ENCODE measurements at places on chromosomes 1 and 21.

DNA sequence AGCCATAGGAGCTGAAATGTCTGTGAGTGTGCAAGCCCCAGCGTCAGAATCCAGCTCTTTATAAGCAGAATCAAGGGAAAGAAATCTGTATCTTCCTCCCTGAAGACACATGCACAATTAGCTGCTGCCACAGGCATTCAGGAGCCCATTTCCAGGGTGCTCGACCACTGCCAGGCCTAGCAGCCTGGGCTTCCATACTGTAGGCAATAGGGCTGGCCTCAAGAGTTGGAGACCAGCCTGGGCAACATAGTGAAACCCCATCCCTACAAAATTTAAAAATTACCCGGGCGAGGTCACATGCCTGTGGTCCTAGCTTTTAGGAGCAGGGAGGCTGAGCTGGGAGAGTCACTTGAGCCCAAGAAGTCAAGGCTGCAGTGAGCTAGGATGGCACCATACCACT lies 41.0 kb downstream of the NEK2 start:
- DNase-seq = no peak

DNA sequence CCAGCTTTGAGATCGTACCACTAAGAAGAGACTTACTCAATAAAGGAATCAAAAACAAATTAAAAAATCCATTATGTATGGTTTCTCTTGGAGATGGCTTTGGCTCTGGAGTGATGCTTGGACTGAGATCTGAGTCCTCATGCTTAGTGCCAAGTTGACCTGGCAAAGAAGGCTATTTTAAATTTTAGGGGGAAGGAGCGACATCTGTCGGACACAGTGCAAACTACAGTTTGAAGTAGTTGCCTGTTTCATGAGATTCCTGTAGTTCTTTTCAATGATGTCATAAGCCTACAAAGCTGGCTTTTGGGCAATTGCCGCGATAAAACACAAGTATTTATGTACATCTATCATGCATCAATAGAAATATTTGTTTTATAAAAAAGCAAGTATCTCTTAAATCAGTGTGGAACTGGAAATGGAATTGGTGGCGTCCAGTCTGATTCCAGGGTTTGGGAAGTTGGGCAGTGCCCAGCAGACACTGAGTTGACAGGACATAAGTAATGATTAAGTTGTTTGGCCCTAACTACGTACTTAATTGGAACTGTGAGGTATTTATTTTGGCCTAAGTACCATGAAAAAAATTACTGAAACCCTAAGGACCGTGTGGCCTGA lies 50.0 kb downstream of the TBCE start:
- DNase-seq = peak; percentile 30

DNA sequence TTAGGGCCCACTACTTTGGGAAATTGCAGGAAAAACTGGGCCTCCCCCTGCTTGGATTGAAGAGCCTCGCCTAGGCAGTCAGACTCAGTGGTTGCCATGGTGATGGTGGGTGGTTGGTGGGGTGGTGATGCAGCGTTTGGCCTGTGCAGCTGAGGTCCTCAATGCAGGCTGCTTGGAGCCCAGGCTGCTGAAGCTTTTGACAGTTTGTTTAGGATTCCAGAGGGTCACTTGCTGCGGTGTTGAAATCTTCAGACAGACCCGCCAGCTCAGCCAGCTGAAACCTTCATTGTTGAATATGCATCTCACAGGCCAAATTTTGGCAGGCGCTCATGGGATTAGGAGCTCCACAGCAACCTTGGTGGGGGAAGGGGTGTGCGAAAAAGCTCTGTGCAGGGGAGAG lies 67.9 kb downstream of the CACNA1E start:
- no peak for DNase-seq

GRCh38 chr1:155978973-155979429 lies 654 bp upstream of the ARHGEF2 start:
- DNase-seq = no peak

- DNase-seq = no peak
These were observed 26.3 kb downstream of the AHDC1 start for GRCh38 chr1:27577504-27578188.
